ENCODE measurements at places on chromosomes 1 and 21. TPM values are rescaled to one million over a fixed set of nuclear protein-coding genes. Genes with fewer than 3 reads are reported as not detected.

- peak within 1 kb of the TSS; percentile 79 for H3K4me3 ChIP-seq
- no peaks in the 10 kb centered on the region for H3K27me3 ChIP-seq
- H3K36me3 ChIP-seq, result no peaks in the 10 kb centered on the region
- H3K27ac ChIP-seq, result peak within 1 kb of the TSS; percentile 92
These were observed at the start of gene CTNNBIP1 for GRCh38 chr1:9910076-9910422. TSS of gene CTNNBIP1 (minus strand) at chr1:9910269. CDS start at chr1:9872064, 38,205 bp downstream.

DNA sequence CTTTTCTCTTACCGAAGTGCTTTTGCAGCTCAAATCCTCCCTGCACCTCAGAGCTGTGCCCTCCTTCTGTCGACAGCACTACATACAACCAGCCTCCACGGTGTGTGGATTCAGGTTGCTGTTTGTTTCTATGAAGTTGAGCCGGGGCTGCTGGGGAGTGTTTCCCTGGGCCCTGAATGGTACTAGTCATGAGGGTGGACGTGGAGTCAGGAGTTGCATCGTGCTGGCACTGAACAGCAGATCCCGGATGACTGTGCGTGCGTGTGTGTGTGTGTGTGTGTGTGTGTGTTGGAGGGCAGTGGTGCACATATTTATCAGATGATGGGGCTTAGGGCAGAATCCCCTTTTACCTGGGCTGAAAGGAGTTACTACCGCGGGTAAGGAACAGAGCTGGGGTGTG lies 47.0 kb downstream of the ACTL8 start:
- no peak overlapping the region for H3K27ac ChIP-seq
- no peak overlapping the region for H3K4me3 ChIP-seq
- peaks cover 28% of the 10 kb centered on the region for H3K27me3 ChIP-seq
- H3K36me3 ChIP-seq, result no peaks in the 10 kb centered on the region

DNA sequence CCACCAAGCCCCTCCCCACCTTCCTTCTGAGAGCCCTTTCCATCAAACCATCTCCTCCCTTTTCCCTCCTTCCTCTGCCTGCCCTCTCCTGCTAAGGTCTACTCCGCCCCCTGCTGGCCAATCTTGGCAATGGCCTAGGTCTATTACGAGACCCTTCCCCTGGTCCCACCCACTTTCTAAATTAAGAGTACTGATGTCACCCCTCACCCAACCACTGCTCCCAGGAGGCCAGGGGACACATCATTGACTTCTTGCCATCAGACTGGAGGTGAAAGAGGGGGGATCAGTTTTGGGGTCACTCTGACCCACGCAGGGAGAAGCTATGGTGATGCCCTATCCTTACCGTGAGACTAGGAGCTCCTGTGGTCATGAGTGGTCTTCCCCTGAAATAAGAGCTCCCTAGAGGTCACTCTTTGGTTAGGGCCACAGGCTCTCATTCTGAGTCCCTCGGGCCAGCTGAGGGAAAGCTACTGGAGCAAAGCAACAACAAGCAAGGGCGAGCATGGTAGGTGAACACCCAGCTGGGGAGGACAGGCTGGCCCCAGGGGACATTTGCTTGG lies 34.6 kb upstream of the S100A7 start:
- no peak overlapping the region for H3K4me3 ChIP-seq
- no peaks in the 10 kb centered on the region for H3K36me3 ChIP-seq
- no peak overlapping the region for H3K27ac ChIP-seq

DNA sequence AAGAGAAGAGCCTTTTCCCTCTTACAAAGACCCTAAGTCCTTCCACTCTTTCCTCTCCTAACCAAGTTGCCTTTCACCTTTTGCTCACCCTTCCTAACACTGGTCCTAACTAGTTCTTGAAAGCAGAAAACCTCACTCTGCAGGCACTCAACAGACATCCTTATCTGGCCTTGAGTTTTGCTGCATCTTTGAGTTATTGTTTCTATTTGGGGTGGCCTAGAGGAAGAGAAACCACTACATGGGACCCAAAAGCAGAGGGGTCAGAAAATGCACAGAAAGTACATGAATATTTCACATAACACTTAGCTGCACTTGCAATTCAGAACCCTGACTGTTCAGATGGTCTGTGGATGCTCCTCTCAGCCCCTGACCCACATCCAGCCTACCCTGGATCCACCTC lies 178.3 kb upstream of the SYT6 start:
- no peak for DNase-seq
- no peaks in the 10 kb centered on the region for H3K27me3 ChIP-seq
- H3K4me3 ChIP-seq, result no peak overlapping the region

SERPINC1 gene
- 2.2 TPM for total RNA-seq
